ENCODE measurements at places on chromosomes 11 and 22. TPM values are rescaled to one million over a fixed set of nuclear protein-coding genes. Genes with fewer than 3 reads are reported as not detected.

DNA sequence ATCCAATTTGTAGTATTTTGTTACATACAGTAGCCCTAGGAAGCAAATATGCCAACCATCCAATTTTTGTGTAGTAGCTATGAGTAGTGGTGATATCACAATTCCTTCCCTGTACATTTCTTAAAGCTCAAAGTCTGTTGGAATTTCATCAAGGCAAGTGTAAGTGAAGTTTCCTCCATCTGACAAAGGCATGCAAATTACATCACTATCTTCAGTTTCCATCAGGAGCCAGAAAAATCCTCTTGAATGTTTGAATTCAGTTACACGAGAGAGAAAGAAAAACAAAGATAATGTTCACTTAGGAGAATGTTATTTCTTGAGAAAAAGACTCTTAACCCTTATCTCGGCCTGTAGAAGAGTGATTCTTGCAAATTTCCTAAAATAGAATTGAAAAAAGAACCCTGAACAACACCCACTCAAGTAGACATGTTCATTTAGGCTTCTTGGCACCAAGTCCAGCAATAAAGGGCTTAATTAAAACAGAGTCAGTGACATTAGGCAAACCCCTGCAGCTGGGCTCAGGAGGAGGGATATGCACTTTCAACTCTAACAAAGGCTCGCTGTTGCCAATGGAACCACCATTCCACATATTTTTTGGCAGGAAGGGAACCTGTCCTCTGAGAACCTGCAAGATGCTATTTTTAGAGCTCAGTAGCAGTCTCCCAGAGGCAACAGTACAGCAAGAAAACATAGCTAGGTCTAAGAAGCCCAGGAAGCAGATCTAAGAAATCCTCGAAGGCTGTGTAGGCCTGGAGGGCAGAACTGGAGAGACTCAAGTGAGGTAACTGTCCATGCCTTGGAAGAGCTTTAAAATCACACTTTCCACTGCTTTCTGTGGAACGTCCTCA, 144.6 kb downstream of the CCDC81 start:
- peak; percentile 53 for DNase-seq

GRCh38 chr11:119380160-119380826, 1.2 kb downstream of the USP2 start:
- DNase-seq, result no peak

DNA sequence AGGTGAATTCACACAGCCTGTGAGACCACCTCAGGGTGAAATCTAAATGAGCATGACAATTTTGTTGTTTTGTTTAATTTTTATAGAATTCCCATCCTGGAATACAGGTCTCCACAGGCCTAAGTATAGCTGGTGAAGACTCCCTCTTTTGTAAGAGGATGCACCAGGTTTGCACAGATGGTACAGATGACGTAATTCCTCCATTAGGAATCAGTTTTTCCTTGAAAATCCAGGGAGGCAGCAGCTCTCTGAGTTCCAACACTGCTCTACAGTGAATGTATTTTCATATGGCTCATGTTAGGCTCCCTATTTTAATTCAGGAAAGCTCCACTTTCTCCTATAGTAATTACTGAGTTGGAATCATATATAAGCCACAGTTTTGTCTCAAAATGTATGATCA, 47.2 kb downstream of the USP28 start:
- DNase-seq, result no peak

DNA sequence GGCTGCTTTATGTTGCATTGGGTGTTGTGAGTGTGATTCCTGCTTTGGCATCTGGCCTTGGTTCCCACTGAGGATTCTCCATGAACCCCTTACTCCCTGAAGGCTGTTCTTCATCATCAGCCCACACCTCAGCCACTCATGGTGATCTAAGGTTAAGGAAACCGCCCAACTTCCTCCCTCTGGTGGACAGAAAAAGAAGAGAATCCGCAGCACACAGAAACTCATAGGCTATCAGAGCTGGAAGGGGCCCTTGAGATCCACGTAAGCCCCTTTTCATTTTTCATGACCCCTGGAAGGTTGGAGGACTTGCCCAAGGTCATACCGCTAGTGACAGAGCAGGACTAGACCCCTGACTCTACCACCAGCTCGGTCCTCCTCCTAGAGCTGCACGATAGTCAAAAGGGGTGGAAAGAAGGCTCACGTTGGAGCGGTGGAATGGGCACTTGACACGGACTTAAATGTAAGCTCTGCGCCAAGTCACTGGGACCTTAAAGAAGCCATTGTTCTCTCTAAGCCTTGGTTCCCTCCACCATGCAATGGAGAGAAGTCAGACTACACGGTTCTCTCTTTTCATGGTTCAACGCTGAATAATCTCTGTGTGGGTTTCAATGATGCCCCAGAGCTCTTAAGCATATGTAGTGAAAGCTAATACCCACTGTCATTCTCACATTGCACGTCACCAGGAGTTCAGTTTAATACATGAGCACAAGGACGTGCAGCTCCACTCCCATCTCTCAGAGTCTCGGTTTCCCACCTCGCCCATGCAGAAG, 83.6 kb upstream of the CRTAM start:
- DNase-seq, result no peak

- DNase-seq, result no peak
These were observed 851 bp upstream of the GRAMD4 start for GRCh38 chr22:46619240-46619829.

DNA sequence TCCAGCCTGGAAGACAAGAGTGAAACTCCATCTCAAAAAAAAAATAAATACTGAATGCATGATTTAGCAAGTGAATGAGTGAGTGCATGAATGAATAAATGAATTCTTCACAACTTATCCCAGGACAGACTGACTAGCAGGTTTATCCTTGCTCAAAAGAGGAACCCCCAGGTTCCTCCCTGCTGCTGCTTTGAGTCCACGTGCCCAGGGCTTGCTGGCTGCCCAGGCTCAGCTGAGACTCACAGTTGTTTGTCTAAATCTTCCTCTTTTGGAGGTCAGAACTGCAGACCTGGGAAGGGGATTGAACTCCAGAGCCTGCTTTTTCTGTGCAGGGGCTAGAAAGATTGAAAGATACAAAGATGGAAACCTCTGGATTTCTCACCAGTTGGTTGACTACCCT, 117.4 kb upstream of the TMEM45B start:
- DNase-seq, result no peak

- no peak for DNase-seq
These were observed 348.9 kb downstream of the CADM1 start for GRCh38 chr11:115155320-115155719.

DNA sequence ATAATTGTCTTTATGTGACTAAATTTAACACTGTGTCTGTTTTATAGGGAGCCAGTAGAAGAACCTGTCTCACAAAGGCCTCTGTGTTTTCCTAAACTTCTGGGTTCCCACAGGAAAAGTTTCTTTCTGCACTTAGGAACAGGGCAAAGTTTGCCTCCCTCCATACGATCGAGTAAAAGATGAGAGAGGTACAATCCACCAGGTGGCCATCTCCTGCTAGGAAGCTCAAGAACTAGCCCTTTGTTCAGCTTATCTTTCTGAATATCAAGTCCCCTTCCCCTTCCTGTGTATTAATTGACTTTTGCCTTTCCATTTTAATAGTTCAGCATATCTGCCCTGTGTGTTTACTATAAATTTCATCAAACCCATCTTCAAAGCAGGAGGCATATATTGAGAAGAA, 18.0 kb downstream of the CSNK2A3 start:
- no peak for DNase-seq

GRCh38 chr11:45318516-45318915, 32.4 kb upstream of the SYT13 start:
- no peak for DNase-seq

The PIWIL4 gene
- total RNA-seq, result 6.9 TPM

The HTR3A gene
- 0.58 TPM for total RNA-seq

Data from urinary bladder (tissue), 4 donors.